PC-3 (cell line): ENCODE measurements at places on chromosomes 7 and 10. TPM values are rescaled to one million over a fixed set of nuclear protein-coding genes. Genes with fewer than 3 reads are reported as not detected.

The MMRN2 gene
- total RNA-seq: 1.9 and 6.7 TPM in 2 replicates

The GNGT1 gene
- not detected in 2 replicates for total RNA-seq

The PPP1R3C gene
- total RNA-seq: 0.17 TPM in 1 of 2 replicates, not detected in the other

The CNNM1 gene
- total RNA-seq: 3.3 and 4.3 TPM in 2 replicates

The A1CF gene
- not detected in 2 replicates for total RNA-seq

The CRPPA gene
- total RNA-seq: 0.75 and 1.2 TPM in 2 replicates

The TBC1D12 gene
- 4.5 and 8.4 TPM in 2 replicates for total RNA-seq

The KCNIP2 gene
- total RNA-seq: 0.46 and 1.5 TPM in 2 replicates

The ZPBP gene
- not detected in 2 replicates for total RNA-seq

The VPS37D gene
- total RNA-seq: 6.3 and 7.7 TPM in 2 replicates

The PAPOLB gene
- 0.29 and 0.40 TPM in 2 replicates for total RNA-seq

The PROSER2 gene
- total RNA-seq: 52.5 and 66.0 TPM in 2 replicates

The LFNG gene
- 4.8 and 7.7 TPM in 2 replicates for total RNA-seq

The STN1 gene
- 20.0 and 33.5 TPM in 2 replicates for total RNA-seq

- DNase-seq: peak; percentile 11
Observed at GRCh38 chr7:36949711-36950600, 225.7 kb upstream of the AOAH start.

- no peak for DNase-seq
Observed at GRCh38 chr10:51162002-51162401, 87.7 kb downstream of the PRKG1 start.

DNA sequence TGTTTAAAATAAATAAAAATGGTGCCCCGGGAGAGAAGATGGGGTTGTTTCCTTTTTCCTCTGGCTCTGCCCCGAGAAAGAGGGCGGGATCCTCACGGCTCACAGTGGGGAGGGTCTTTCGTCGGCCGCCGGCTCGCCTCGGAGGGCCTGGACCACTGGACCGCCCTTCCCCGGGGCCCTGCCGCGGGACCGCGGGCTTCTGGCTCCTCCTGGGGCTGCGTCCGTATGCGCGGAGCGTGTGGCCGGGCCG lies 3.5 kb upstream of the IGF2BP3 start:
- no peak for DNase-seq

DNA sequence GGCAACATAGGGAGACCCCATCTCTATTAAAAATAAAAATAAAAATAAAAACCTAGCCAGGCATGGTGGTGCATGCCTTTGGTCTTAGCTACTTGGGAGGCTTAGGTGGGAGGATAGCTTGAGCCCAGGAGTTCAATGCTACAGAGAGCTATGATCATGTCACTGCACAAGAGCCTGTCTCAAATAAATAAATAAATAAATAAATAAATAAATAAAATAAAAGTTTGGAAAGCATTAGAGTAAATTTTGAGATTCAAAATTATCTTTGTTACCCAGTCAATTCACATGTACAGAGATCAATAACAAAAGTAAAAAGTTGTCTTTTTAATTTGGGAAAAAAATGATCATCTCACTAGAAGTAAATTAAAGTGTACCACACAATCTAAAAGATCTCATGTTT lies 255.8 kb upstream of the MYO3A start:
- DNase-seq: no peak

DNA sequence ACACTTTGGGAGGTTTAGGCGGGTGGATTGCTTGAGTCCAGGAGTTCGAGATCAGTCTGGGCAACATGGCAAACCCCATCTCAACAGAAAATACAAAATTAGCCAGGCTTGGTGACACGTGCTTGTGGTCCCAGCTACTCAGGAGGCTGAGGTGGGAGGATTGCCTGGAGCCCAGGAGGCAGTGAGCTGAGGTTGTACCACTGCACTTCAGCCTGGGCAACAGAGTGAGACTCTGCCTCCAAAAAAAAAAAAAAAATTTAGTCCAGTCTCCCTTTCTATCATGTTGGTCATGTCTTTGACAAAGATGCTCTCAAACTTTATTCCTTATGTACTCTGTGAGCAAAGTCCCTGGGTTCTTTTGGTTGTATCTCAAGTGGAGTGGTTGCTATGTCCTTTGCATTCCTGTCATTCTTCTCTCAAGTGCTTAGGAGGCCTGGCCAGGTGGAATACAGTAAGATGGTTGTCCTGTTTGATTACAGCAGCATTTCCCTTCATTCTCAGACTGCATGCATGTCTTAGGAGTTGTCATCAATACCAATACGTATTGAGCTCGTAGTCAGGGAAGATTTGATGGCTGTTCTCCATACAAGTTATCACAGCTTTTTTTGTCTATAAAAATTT lies 85.7 kb downstream of the MMRN2 start:
- no peak for DNase-seq

- DNase-seq: no peak
Observed at GRCh38 chr7:67653856-67654454, 657.3 kb downstream of the TYW1 start.

- DNase-seq: peak; percentile 80
Observed at GRCh38 chr10:59181668-59182067, 5.2 kb downstream of the PHYHIPL start.

DNA sequence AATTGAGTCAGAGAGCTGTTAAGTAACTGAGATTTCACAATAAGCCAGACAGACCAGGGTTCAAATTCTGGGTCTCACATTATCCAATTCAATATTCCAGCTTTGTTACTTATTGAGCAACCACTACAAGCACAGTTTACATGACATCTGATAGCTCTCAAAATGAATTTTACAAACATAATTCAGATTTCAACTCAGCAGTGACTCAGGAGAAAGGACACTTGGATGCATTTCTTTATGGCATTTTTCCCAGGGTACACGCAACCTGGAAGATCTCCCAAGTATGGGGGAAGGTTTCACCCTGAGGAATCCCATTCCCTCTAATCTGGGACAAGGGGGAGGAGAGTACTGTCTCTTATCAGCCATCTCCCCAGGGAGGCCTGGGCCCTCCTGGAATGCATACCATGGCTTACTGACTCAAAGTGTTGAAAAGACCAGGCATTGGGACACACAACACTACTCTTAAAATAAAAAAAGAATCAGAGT lies 102.4 kb downstream of the CFTR start:
- peak; percentile 95 for DNase-seq

DNA sequence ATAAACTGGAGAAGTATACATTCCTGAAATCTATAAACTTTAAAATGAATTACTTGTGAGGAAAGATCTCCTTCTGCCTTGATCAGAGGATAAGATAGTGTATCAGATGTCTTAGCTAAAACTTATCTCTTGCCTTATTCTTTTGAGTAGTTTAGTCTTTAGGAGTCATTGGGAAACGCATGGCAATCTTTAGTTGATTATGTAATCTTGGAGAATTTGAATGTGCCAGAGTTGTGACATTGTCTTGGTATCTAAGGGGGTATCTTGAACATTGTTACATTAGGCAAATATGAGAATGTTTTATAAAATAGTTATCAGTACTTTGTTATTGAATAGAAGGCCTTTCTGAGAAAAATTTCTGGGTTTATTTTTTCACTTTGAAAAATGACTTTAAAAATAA lies 61.6 kb upstream of the ADRA2A start:
- DNase-seq: no peak

GRCh38 chr7:10767771-10768170 lies 205.9 kb upstream of the PHF14 start:
- peak; percentile 13 for DNase-seq

DNA sequence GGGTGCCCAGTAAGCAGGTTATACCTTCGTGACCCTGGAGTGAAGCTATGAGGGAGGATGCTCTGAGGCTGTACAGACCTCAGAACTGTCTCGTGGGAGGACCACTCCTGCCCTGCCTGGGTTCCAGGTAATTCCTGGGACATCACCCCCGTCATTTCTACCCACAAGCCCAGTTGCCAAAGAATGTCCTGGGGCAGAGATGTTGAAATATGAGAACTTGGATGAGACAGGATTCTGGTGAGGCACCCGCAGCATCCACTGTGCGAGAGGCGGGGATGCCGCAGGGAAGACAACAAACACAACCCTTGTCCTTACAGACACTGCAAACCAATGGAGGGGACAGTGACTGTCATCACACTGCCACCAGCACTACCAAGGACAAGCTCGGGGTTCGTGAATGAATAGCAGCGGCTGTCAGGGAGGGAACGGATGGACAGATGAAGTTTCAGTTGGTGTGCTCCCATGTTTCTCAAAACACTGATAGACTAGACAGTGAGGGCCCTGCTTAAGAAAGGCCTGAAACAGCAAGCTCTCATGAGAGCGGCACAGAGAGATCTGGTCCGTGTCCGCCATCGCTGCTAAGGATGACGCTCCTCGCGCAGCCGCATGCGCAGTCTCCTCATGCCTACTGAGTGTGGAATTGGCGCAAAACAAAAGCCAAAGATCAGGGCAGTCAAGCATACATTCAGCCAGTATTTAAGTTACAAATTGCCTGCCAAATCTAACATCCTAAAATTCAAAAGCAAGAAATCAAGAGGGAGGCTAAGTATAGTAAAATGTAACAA lies 82.0 kb upstream of the RHEB start:
- no peak for DNase-seq

GRCh38 chr10:23419201-23419600 lies 19.7 kb upstream of the OTUD1 start:
- DNase-seq: no peak
